ENCODE measurements at places on chromosomes 16 and 17. TPM values are rescaled to one million over a fixed set of nuclear protein-coding genes. Genes with fewer than 3 reads are reported as not detected.

- DNase-seq: no peak
- no peaks in the 10 kb centered on the region for H3K4me1 ChIP-seq
- no peaks in the 10 kb centered on the region for H3K36me3 ChIP-seq
- H3K4me3 ChIP-seq: no peak overlapping the region
- peaks cover 33% of the 10 kb centered on the region for H3K27me3 ChIP-seq
Measured at GRCh38 chr16:54623636-54624035, 307.0 kb upstream of the IRX5 start.

DNA sequence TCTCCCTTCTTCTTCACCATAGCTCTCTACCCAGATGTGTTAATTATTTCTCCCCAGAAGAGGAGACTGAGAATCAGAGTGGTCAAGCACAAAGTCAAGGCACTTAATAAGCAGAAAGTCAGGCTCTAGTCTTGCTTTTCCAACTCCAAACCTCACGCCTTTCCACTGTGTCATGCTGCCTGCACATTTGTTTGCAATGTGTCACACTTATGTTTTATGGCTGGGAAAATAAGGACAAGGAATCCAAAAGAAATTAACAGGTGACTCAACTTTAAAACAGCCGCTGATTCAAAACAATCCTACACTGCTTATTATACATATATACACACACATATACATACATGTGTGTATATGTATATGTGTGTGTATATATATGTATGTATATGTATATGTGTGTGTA lies 255.7 kb upstream of the DYNLRB2 start:
- no peak overlapping the region for H3K4me3 ChIP-seq
- no peaks in the 10 kb centered on the region for H3K27me3 ChIP-seq
- H3K4me1 ChIP-seq: no peaks in the 10 kb centered on the region
- DNase-seq: no peak
- H3K27ac ChIP-seq: no peak overlapping the region
- no peaks in the 10 kb centered on the region for H3K36me3 ChIP-seq

KRT14 gene
- total RNA-seq: 2,346 TPM

GRCh38 chr16:23408823-23409298 lies 44.1 kb downstream of the COG7 start:
- no peaks in the 10 kb centered on the region for H3K4me1 ChIP-seq
- H3K27me3 ChIP-seq: no peaks in the 10 kb centered on the region
- no peak overlapping the region for H3K4me3 ChIP-seq
- no peak for DNase-seq

- H3K36me3 ChIP-seq: peaks cover 20% of the 10 kb centered on the region
- H3K27me3 ChIP-seq: no peaks in the 10 kb centered on the region
- H3K4me1 ChIP-seq: no peaks in the 10 kb centered on the region
- no peak overlapping the region for H3K27ac ChIP-seq
- H3K4me3 ChIP-seq: no peak overlapping the region
- no peak for DNase-seq
Measured at GRCh38 chr17:3613124-3613523, 3.9 kb upstream of the TRPV1 start.

ABCA9 gene
- 6.0 TPM for total RNA-seq

Measured in esophagus squamous epithelium (tissue), 5 donors.